ENCODE measurements at places on chromosomes 3 and 15.
A peak's percentile ranks its signal among the peaks of the same experiment; 100 is the strongest.

GRCh38 chr3:166177130-166177529, 339.9 kb upstream of the BCHE start:
- no peak for DNase-seq

DNA sequence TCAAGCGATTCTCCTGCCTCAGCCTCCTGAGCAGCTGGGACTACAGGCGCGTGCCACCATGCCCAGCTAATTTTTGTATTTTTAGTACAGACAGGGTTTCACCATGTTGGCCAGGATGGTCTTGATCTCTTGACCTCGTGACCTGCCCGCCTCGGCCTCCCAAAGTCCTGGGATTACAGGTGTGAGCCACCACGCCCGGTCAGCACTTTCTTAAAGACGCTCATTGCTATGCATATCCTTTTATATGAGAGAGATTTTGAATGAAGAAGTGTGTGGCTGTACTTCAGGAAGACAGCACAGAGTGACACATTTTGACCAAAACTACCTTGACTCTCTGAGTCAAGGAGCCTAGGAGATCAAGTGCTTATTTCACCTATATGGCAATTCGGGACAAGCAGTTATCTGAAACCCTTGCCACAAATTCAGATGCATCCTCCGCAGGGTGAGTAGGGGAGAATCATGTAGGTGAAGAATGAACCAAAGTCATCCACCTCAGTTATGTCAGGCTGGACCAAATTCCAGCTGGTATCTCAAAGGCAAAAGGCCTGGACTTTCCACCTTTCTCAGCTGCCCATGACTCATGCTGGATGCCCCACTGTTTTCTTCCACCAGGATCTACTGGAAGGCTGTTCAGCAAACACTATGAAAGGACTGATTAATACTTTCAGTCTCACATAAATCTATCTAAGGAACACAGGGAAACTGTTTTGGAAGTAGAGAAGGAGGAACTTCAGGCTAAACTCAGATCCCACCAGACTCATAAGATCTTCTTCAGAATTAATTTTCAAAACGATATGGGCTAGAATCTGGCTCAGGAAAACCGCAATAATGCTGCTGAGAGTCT, 31.9 kb downstream of the SUSD5 start:
- DNase-seq: no peak

DNA sequence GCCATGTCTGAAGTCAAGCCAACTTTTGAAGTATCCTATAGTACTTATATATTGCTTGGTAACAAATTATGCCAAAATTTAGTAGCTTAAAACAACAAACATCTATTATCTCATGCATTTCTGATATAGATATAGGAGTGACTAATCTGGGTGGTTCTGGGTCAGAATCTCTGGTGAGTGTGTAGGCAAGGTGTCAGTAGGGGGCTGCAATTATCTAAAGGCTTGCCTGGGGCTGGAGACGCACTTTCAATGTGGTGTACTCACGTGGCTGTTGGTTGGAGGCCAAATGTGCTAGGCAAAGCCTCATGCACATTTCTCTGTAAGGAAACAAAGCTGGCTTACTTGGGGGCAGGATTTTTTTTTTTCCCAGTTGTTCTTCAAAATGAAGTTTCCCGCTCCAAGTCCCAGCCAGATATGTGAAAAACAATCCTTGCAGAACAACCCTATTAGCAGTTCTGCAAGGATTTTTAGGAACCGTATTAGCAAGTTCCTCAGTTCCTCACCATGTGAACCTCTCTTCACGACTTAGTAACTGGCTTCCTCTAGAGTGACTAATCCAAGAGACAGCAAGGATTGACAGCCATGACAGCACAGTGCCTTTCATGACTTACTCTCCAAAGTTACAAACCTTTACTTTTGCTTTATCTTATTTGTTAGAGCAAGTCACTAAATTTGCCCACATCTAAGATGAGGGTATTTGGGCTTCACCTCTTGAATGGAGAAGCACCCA, 25.8 kb downstream of the GREM1 start:
- no peak for DNase-seq

DNA sequence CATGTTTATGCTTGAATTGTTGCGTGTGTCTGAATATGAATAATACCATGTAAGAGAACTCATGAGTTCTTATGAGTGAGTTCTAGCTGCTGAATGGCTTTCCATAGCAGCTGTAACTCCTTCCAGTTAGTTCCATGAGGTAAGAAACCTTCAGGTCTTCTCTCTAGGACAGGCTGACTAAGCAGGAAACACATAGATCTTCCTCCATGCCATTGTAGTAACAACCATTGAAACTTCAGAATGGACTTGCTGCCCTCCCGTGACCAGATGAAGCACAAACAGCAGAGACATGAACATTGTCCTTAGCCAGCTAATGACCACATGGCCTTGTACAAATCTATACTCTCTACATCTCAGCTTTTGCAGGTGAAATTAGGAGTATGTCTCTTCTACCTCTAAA, 200.0 kb downstream of the ZNF385D start:
- no peak for DNase-seq

GRCh38 chr3:119600732-119601131, 3.0 kb downstream of the PLA1A start:
- peak; percentile 41 for DNase-seq

DNA sequence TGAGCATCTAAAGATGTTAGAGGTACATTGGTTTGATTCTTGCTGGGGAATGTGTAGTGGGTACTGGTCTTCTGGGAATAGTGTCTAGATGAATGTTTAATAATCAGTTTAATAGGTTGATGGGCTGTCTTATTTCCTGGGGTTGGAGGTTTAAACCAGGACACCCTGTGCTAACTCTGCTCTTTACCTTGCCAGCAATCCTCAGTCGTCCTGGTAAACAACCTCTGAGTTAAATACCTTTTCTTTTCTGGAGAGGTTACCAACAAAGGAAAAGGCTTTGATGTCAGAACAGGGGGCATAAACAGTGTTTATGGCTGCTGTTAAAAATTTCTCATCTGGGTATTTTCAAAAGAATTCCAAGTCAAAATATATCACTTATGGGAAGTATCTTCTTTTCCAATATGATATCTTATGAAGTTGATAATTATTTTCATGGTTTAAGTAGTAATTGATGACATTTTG, 23.5 kb downstream of the MITF start:
- no peak for DNase-seq

DNA sequence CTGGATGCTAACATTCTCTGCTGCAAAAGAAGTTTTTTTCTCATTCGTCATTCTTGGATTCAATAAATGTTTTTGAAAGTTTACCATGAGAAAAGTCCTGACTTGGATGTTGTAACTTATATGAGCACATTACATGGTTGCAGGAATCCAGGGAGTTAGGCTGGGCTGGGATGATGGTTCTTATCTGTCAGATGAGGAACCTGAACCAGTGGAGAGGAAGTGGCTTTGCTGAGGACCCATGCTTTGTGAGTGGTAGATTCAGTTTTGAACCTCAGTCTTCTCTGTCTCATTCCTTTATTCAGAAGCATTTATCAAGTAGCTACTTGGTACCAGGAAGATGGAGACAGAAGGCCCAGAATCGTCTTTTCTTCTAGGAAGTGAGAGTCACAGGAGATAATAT, 3.7 kb upstream of the GASK1A start:
- no peak for DNase-seq

DNA sequence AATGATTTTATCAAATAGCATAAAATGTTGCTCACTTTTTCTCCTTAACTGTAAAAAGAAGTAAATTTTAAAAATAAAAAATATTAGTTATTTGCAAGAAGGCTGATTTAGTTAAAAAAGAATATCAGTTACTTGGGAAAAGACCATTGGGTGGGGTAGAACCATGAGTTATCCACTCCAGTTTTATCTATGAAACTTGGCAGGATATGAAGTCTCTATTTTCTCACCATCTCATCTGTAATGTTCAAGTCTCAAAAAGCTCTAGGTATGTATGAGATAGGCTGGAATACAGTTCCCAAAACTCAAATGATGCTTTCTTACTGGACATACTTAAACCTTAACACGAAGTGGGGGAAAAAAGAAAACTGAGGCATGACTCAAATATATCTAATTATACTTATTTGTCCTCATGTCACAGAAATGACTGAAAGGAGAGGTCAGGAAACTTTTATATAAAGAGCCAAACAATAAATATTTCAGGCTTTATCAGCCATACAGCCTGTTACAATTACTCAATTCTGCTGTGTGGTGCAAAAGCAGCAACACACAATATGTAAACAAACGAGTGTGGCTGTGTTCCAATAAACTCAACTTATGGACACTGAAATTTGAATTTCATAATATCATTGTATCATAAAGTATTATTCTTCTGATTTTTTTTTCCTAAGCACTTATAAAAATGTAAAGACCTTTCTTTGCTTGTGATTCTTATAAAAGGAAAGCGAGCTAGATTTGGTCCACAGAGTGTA, 131.8 kb downstream of the TBL1XR1 start:
- DNase-seq: no peak

GRCh38 chr15:40787991-40788390, 18.2 kb downstream of the C15orf62 start:
- no peak for DNase-seq

GRCh38 chr15:91908391-91908790, 54.9 kb downstream of the SLCO3A1 start:
- DNase-seq: no peak

DNA sequence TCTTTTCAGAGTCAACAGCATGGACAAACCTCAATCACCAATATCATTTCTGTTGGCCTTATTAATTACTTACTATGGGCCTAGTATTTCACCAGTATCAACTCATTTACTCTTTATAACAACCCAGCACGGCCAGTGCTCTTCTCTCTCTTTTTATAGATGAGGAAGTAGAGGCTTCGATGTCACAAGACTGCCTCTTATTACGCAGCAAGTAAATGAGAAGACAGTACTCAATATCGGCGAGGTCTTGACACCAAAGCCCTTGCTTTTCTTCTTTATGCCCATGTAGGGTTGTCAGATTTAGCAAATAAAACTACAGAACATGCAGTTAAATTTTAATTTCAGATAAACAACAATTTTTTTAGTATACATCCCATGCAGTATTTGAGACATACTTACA, 99.0 kb upstream of the KCNMB2 start:
- DNase-seq: no peak

DNA sequence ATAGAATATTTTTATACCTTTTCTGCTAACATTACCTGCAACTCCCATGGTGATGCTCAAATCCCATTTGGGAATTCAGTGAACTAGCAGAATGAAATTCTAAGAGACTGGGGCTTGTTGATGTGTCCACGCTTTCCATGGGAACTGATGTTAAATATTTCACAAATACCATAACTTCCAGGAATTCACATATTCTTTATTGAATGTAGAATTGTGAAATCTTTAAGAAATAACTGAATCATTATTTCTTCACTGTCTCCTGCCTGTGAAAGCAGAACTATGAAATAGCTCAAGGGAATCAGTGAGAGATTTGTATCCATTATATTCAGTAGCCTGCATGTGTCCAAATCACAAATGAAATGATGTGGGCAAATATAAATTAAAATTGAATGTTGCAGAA, 130.8 kb downstream of the SERPINI1 start:
- no peak for DNase-seq

GRCh38 chr3:111690242-111690641, 95.1 kb upstream of the ZBED2 start:
- DNase-seq: no peak

DNA sequence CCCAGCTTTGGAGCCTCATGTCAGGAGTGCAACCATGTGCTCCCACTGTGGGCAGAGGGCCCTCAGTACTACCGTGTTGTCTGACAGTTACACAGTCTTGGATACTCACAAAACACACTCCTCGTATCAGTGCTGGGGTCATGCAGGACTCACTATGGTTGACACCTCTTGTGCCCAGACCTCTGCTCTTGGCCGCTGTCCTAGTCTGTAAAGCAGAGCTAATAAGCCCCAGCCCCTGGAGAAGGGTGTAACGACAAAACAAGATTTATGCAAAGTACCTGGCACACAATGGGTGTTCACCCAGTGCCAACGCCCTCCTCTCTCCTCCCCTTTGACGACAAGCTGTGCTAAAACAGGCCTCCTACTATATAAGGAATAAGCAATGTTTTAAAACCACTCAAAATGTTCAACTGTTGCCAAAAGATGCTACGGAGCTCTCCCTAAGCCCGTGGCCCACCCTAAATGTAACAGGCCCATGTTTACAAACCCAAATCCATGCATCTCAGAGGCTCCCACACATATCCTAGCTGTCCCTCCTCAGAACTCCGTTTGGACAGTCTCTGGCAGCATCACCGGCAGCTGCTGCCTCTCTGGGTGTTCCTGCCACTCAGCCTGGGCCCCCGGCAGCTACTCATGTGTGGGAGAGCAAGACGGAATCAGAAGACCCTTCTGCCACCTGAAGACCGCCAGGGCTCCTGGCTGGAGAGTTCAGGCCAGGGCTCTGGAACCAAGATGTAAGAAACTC, 65.8 kb downstream of the MRPL46 start:
- DNase-seq: no peak
